Activated naive CD4-positive, alpha-beta T cell treated with anti-CD3 and anti-CD28 coated beads, Interleukin-2, amount 50 U/mL, for 72 hours (primary cell): ENCODE measurements at places on chromosomes 7 and 10. TPM values are rescaled to one million over a fixed set of nuclear protein-coding genes. Genes with fewer than 3 reads are reported as not detected.

Gene GBX1
- not detected for total RNA-seq

Gene SLC16A9
- 0.07 TPM for total RNA-seq

Gene ALOX5
- total RNA-seq: 0.68 TPM

Gene GIMAP4
- total RNA-seq: 202 TPM

Gene CHCHD1
- total RNA-seq: 28.7 TPM

Gene AGBL3
- 2.3 TPM for total RNA-seq

Gene ACTR3C
- 5.8 TPM for total RNA-seq

Gene ARHGEF35
- 0.19 TPM for total RNA-seq

Gene GNAT3
- total RNA-seq: not detected
